ENCODE measurements at places on chromosomes 5 and 9. TPM values are rescaled to one million over a fixed set of nuclear protein-coding genes. Genes with fewer than 3 reads are reported as not detected.

The SEPTIN8 gene
- total RNA-seq, result 54.4 TPM

The SOX30 gene
- total RNA-seq, result 0.09 TPM

The ADAMTS12 gene
- 2.0 TPM for total RNA-seq

The NEK6 gene
- total RNA-seq, result 82.1 TPM

The GNA14 gene
- total RNA-seq, result 10.4 TPM

The CLINT1 gene
- total RNA-seq, result 173 TPM

The HAUS6 gene
- 7.8 TPM for total RNA-seq

The LCN9 gene
- not detected for total RNA-seq

The ABLIM3 gene
- 21.7 TPM for total RNA-seq

The FOXI1 gene
- total RNA-seq, result 5.1 TPM

The CKMT2 gene
- 3.7 TPM for total RNA-seq

The TRPM6 gene
- 1.3 TPM for total RNA-seq

The SAXO1 gene
- total RNA-seq, result 0.35 TPM

The ISL1 gene
- not detected for total RNA-seq

The ANXA2R gene
- total RNA-seq, result 4.6 TPM

The ECSCR gene
- total RNA-seq, result 34.9 TPM

The RASGEF1C gene
- total RNA-seq, result 0.16 TPM

The IL13 gene
- total RNA-seq, result not detected

The C6 gene
- total RNA-seq, result 46.2 TPM

The RAPGEF6 gene
- 28.6 TPM for total RNA-seq

The C5orf52 gene
- not detected for total RNA-seq

The ADAMTSL2 gene
- 32.1 TPM for total RNA-seq

The THBS4 gene
- total RNA-seq, result 1.4 TPM
